Hepatocyte (in vitro differentiated cells): ENCODE measurements at places on chromosomes 4 and X.

DNA sequence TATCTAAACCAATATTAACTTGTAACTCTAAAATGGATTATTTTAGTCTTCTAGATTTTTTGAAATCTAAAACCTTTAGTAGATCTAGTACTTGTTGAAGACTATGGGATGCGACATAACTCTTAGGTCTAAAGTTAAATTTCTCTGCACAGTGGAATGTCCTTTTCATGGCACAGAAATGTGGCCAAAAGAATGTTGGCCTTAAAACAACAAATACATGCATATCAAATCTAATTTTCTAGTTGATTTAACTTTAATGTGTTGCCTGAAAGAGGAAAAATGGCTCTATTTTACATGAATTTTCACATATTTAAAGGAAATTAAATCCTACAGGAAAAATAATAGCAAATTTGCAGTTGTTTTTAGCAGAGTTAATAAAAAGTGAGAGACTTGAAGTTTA, 30.3 kb downstream of the NFKB1 start:
- no peak for DNase-seq

DNA sequence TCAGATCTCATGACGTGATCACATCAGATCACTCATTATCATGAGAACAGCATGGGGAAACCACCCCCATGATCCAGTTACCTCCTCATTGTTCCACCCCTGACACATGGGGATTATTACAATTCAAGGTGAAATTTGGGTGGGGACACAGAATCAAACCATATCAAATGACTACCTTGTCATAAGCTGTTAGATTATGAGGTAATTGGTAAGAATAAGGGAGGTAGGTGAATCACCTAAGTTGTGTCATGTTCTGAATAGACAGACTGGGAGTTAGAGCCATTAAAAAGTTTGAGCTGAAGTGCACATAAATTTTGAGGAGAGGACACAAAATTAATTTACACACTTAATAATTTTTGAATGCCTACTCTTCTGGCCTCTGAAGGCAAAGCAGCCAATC, 24.7 kb downstream of the SLC9B1 start:
- DNase-seq = no peak

DNA sequence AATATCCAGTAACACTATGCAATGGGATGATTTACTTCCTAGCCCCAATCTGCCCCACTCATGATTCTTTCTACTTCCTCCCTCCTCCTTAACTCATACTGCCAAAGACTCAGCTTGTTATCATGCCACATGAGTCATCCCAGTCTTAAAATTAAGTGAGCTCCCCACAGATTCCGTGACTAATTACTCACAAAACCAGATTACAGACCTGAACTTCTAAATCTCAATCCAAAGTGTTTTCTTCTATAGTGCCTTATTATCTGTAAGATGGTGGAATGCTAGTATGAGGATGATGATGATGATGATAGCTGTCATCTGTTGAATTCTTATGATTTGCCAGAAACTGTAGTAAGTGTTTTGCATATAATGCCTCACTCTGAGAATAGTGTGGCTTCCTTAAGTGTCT, 27.7 kb upstream of the GPC3 start:
- DNase-seq = no peak

DNA sequence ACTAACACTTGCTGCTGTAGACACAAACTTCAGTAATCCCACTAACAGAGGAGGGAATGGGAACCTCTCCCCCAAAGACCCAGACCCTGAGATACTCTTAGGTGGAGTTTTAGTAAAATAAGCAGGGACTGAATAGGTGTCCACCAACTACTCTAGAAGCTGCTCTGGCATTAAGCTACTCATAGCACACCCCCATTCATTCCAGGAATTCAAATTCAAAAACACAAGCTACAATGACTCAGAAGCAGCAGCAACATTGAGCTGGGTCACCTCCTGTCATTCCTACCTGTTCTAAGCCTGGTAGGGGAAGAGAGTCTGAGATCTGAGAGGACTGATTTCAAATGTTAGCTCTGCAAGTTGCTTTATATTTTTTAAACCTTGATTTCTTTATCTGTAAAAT, 135.4 kb upstream of the FRMPD4 start:
- DNase-seq = no peak

DNA sequence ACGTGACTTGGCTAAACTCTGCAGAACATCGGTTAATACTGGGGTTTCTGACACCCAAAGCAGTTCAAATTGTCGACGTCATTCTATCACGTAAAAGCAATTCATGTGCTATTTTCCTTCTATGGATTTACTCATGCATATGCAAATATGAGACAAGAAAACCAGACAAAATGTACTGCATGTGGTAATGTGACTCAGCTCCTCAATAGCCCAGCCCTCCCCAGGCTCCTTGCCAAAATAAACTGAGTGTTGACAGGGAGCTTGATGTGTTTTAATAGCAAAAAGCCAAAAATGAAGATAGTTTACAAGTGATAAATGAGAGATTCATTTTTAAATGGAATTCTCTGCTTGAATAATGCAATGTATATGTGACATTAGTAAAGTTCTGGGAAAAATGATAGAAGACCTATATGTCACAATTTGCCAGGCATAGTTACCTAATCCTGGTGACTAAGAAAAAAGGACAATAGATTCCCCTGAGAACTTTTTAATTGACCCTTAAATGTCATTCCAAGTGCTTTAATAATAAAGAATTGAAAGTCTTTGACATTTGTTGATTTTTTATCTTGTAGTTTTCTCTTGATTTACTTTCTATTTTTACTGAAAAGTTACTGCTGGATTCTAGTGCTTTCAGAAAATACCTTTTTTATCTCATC, 1700.6 kb upstream of the TENM3 start:
- peak; percentile 10 for DNase-seq

DNA sequence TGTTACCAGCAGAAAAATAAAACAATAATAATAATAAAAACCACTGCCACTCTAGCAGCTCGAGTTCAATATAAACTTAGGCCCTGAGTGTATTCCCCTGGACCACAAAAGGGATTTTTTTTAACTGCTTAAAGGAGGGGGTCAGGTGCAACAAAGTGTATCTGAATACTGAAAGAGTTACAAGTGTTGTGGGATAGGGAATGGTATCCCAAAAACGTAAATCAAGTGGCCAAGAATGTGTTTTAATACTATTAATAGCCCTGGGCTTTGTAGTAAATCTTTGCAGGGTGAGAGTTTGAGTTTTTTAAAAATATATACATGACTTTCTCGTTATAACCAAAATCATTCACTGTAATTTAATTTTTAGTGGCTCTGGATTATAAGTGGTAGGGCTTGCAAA, 860.1 kb upstream of the INTU start:
- DNase-seq = no peak

DNA sequence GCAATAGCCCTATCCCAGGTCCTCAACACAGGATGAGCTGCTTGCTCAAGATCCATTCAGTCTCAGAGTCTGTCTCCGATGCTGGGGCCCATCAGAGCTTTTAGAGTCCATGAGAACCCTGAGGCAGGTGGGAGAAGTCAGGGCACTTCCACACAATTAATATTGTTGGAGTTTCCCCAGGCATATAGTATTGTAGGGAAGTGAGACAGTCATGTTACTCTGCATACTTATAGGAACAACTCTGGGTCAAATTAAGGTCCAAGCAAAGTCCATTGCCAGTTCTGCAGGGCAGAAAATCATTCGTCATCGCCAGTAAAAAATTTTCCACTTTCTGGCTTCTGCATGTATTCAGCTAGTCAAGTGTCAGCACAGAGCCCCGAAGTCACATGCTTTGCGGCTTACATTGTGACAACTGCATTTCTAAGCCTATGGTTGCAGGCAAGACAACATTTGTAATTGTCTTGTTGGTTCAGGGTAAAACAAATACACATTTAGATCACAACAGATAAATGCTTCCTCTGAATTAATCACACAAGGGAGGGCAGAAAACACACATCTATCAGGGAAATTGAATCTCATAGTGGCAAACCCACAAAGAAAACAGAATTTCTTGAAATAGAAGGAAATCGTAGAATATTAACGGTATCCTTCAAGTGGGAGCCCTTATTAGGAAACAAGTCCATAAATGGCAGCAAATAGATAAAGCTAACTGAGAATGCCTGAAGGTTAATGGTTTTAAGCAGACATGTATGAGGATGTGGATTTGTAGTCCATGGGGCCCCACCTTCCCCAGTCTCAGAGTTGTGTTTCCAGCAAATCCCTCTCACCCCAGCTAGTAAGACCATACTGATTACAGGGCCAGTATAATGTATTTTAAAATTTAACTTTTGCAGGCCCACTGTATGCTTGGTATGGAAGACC, 412.1 kb upstream of the RASGEF1B start:
- peak; percentile 62 for DNase-seq

DNA sequence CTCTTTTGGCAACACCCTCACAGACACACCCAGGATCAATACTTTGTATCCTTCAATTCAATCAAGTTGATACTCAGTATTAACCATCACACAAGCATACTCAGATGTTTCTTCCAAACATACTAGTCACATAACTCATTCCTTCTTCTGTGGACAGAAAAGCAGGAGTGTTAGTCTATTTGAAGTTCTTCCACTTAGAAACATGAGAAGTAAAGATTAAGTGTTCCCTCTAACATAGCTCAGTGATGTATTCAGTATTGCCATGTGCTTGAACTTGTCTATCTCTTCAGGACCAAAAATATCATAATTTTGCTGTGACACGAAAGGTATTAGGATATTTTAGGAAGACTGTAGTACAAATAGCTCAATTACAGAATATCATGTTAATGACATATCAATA, 25.8 kb upstream of the MAGED1 start:
- DNase-seq = no peak

GRCh38 chr4:7351014-7351413, 83.7 kb downstream of the PSAPL1 start:
- no peak for DNase-seq

DNA sequence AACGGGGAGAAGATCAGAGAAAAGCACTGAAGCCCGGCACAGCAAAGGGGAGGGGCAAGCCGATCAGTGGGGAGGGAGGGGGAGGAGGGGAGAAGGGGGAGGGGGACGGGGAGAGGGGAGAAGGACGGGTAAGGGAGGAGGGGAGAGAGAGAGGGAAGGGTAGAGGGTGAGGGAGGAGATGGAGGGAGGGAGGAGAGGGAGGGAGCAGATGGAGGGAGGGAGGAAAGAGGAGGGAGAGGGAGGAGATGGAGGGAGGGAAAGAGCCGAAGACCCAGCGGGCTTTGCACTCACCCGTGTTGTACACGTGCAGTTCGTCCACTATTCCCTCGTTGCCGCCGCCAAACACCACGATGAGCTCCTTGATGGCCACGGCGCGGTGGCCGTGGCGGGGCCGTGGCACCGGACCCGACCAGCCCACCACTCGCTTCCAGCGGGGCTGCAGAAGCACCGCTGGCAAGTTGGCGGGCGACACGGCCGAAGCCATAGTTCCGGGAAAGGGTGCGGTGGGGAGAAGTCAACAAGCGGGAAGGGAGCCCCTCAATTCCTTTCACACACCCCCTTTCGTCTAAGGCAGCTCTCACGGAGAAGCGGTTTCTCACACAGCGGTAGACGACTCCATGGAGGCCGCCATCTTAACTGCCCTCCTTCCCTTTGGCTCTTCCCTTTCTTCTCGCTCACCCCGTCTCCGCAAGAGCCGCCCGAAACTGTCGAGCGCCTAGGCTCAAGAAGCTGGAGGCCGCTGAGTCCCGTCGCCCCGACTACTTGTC, 1.1 kb downstream of the HCFC1 start:
- DNase-seq = peak; percentile 68

DNA sequence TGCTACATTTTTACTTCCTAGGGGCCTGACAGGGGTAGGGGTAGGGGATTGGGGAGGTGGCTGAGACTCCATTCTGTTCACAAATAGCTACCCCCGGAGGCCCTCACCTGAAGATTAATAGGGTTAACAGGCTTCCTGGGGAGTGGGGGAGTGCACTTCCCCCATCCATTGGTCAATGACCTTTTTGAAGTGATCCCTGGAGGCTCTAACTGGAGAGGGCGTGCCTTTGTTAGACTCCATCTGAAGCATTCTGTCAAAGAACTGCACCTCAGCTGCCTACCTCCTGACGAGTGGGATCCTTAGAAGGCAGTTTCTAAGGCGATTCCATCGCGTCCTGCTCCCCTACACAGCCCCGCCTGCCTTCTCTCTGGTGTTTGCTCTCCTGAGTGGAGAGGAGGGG, 10.0 kb upstream of the MTM1 start:
- DNase-seq = no peak

- no peak for DNase-seq
Observed at GRCh38 chr4:7344636-7345155, 90.0 kb downstream of the PSAPL1 start.

- DNase-seq = peak; percentile 76
Observed at GRCh38 chr4:108172231-108172752, 3.6 kb upstream of the LEF1 start.

DNA sequence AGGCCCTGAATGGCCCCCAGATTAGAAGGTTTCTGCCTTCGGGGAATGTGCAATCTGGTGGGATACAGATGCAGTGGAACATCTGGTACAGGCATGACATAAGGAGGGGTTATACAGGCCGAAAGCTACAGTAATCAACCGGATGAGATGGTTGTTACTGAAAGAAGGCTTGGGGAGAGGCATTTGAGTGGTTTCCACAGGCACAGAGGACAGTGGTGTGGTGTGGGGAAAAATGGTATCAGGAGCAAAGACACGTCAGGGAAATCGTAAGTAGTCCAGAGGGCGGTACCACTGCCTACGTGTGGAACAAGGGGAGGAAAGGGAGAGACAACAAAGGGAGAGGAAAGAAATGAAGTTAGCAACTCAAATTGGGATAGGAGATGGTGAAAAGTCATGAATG, 3.0 kb downstream of the PDLIM3 start:
- no peak for DNase-seq

DNA sequence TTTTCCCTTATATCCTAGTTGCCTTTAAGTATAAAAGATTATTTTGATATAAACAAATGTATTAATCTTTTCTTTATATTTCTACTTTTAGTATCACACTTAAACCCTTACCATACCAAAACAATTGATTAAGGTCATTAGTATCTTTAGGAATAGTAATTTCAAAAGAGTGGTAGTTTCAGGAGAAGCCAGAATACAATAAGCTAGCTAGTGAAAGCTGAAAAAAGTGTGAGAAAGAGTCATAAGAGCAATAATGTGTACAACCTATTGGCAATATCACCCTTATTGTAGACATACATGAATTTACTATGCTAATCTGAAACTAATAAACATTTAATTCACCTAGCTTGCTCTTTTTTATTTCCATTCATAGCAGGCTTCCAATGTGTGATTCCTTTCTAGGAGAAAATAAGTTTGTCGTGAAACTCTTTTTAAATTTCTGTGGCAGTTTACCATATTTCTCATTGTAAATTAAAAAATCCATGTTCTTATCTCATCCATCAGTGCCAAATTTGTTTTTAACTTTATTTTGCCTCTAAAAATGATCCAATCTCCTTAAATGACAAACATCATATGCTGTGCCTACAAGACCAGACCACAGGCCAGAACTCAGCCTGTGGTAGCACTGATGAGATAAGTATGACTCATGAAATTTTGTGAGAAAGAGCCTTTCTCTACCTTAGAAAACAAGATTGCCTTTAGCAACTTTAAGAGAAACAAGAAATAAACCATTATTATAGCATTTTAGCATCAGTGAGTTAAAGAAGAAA, 8.1 kb downstream of the NEK1 start:
- DNase-seq = no peak
